Activated T-cell treated with anti-CD3 and anti-CD28 coated beads, Interleukin-2, amount 50 U/mL, for 72 hours (primary cell): ENCODE measurements at places on chromosomes 6 and 20. TPM values are rescaled to one million over a fixed set of nuclear protein-coding genes. Genes with fewer than 3 reads are reported as not detected.

DNA sequence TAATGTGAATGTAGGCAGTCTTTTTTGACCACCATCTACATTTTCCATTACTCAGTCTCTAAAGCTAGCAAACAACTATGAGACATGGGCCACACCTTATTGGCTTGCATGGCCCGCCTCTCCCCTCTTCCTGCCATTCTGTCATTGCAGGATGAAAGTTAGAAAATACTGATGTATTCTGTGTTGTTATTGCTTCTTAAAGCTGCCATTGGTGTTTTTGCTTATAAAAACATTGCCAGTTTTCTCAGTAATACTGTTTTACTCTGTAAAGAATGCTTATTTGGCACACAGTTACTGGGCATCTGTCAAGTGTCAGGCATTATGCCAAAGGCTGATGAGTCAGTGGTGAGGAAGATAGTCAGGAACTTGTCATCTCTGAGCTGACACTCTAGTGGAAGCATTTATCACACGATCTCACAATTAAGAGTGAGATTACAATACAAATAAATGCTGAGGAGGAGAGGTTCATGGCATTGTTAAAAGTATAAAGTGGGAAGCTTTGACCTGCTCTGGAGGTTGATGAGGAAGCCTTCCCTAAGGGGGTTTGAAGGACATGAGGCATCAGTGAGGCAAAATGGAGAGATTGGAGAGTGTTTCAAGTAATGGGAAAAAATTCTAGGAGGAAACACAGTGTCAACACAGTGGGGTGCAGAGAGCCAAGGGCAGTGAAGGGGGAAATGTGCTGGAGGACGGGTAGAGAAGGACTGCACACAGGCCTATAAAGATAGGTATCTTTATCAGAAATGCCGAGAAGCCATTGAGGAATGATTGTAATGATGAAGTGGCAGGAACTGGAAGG, 14.7 kb downstream of the KLHL32 start:
- DNase-seq: peak; percentile 52

DNA sequence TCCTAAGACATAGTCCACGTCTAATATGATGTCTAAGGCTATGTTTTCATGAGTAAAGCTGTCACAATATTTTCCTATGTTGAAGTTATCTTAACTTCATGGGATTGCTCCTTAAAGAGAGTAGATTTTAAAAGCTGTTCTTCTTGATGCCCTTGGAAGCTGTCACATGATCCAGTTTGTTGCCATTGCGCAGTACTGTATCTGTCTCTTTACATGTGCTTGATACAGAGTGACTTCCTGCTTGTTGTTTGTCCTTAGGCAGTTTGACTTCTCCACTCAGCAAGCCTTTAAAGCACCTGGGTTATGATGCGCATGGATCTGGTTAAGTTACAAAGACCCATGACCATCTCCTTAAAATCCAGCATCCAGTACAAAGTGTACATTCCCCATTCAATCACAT, 85.4 kb downstream of the CDYL start:
- no peak for DNase-seq

DNA sequence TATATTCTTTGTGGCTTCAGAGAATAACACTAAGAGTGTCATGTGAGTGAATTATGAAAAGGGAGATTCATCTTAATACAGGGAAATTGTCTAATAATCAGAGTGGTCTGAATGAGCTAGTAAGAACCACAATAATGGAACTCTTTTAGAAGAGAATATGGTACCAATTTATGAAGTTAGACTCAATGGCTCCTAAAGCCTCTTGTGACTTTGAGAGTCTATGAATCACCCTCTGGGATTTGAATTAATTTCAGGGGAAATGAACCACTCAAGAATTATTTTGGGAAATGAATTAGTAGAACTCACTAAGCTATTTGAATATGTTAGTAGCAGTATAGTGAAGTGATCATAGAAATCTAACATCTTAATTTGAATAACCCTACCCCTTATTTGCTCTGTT, 14.3 kb downstream of the PCMT1 start:
- no peak for DNase-seq

- DNase-seq: no peak
These were observed 10.1 kb downstream of the EZR start for GRCh38 chr6:158808941-158809678.

- DNase-seq: peak; percentile 53
These were observed 743 bp downstream of the CMTR1 start for GRCh38 chr6:37433657-37434271.

Gene RAB5IF
- 78.2 TPM for total RNA-seq

Gene HAO1
- not detected for total RNA-seq

Gene SPAG4
- total RNA-seq: 8.7 TPM

- DNase-seq: peak; percentile 87
These were observed 45.4 kb downstream of the MDFI start for GRCh38 chr6:41683523-41684310.

DNA sequence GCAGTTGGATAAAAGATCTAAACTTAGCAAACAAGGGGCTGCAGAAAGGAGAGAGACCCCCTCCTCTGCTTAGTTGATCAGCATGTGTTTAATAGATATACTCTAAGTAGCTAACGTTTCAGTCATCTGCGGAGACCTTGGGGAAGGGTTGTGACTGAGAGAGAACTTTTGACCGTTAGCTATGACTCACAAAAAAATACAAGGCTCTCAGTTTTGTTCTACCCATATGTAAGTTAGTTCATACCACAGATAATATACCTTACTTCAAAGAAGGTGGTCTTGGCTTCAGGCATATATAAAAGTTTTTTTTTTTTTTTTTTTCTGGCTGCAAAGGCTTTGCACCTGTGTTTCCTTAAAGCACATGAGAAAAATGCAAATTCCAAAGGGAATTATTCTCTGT, 258.9 kb downstream of the GJA1 start:
- DNase-seq: no peak

Gene LHFPL5
- not detected for total RNA-seq

GRCh38 chr6:108395297-108395696, 100.4 kb downstream of the AFG1L start:
- no peak for DNase-seq
